ENCODE measurements at places on chromosomes 1 and 21. TPM values are rescaled to one million over a fixed set of nuclear protein-coding genes. Genes with fewer than 3 reads are reported as not detected.

DNA sequence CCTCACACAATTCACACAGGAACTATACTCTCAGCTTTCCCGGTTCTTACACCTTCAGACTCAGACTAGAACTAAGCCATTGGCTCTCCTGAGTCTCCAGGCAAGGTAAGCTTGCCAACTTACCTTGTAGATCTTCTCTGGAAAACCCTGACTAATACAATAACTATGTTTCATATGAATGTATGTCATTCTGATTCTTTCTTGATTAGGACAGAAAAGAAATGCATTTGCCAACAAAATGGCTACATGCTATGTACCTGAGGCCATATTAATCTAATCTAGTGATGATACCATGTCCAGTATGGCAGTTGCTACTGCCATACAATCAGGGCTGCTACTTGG is 9.8 kb upstream of the ZSWIM5 start:
- no peaks in the 10 kb centered on the region for H3K4me1 ChIP-seq
- DNase-seq, result peak; percentile 40
- no peak overlapping the region for H3K27ac ChIP-seq

DNA sequence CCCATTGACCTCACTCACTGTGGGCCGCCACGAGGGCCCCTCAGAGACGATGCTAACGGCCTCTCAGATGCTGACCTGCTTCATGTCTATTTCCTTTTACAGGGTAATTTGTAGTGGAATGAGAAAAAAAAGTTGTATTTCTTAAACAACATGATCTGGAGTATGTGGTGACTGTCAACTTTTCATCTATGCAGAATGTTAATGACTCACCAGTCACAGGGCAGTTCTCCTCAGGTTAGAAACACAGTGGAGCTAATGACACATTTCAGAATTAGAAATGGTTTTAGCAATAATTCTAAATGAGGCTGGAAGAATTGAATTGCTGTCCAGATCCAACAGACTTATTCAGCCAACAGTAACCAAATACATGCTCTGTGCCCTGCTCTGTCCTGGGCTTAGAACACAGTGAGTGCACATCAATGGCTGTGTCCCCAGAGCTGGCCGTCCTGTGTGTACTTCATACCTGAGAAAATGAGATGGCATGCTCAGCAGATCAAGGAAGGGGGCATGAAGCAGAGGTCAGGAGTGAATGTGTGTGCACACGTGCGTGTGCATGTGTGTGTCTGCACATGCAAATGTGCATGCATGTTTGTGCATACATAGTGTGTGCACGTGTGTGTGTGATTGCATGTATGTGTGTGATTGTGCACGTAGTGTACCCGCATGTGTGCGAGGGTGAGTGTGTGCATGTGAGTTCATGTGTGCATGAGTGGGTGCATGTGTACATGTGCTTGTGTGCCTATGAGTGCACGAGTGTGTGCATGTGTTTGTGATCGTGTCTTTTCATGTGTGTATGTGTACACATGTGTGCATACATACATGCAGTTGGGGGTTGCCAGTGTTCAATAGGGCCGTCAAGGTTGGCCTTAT is 145.3 kb downstream of the PCBP3 start:
- peaks cover 43% of the 10 kb centered on the region for H3K27me3 ChIP-seq
- H3K4me1 ChIP-seq, result peaks cover 6% of the 10 kb centered on the region
- DNase-seq, result no peak
- H3K4me3 ChIP-seq, result no peak overlapping the region
- H3K27ac ChIP-seq, result no peak overlapping the region
- H3K36me3 ChIP-seq, result no peaks in the 10 kb centered on the region

GRCh38 chr1:189859385-189859977 is 618.2 kb downstream of the BRINP3 start:
- no peak overlapping the region for H3K27ac ChIP-seq
- H3K4me3 ChIP-seq, result no peak overlapping the region
- no peak for DNase-seq
- H3K4me1 ChIP-seq, result peaks cover 1% of the 10 kb centered on the region

- no peaks in the 10 kb centered on the region for H3K4me1 ChIP-seq
- H3K27me3 ChIP-seq, result no peaks in the 10 kb centered on the region
- no peak overlapping the region for H3K4me3 ChIP-seq
- no peak for DNase-seq
- H3K27ac ChIP-seq, result no peak overlapping the region
Measured at GRCh38 chr1:223311826-223312225, 52.1 kb downstream of the SUSD4 start.

DNA sequence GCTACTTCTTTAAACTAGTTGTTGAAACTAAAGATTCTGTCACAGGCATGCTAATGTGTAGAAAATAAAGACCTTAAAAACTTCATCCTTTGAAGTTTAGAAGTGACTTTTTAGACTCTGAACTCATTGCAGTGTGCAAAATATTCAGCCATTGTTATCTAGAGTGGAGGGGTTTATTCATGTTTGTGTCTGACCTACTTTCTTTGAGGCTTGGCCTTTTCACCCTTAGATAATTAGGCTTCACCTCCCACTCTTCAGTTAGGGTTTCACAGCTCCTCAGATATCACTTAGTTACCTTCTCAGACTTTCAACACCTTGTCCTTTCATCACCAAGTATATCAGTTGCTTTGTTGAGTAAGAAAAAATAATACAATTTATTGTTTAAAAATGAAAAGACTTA is 75.9 kb downstream of the IVNS1ABP start:
- no peak for DNase-seq
- H3K27me3 ChIP-seq, result no peaks in the 10 kb centered on the region
- no peaks in the 10 kb centered on the region for H3K36me3 ChIP-seq
- H3K4me3 ChIP-seq, result no peak overlapping the region
- H3K4me1 ChIP-seq, result peaks cover 7% of the 10 kb centered on the region
- no peak overlapping the region for H3K27ac ChIP-seq

GRCh38 chr1:235423214-235423652 is 56.0 kb downstream of the TBCE start:
- no peaks in the 10 kb centered on the region for H3K27me3 ChIP-seq
- H3K36me3 ChIP-seq, result peaks cover 22% of the 10 kb centered on the region
- no peak for DNase-seq

DNA sequence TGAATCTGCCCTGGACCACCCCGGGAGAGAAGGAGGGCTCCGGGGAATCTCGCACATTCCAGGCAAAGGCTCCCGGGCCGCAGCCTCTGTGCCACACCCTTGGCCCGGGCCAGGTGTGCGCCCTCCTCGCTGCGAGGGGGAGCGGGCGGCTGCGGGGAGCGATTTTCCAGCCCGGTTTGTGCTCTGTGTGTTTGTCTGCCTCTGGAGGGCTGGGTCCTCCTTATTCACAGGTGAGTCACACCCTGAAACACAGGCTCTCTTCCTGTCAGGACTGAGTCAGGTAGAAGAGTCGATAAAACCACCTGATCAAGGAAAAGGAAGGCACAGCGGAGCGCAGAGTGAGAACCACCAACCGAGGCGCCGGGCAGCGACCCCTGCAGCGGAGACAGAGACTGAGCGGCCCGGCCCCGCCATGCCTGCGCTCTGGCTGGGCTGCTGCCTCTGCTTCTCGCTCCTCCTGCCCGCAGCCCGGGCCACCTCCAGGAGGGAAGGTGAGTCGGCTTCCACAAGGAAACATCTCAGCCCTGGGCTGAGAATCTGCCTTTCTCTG is at the start of gene LAMC2:
LAMC2 (plus strand) TSS at position 324 of the 550 bp plus-strand sequence; CDS start at position 413, 89 bp downstream.
- no peaks in the 10 kb centered on the region for H3K36me3 ChIP-seq
- peaks cover 36% of the 10 kb centered on the region for H3K4me1 ChIP-seq
- H3K27me3 ChIP-seq, result no peaks in the 10 kb centered on the region

- no peak for DNase-seq
- no peaks in the 10 kb centered on the region for H3K27me3 ChIP-seq
- peaks cover 13% of the 10 kb centered on the region for H3K36me3 ChIP-seq
- H3K27ac ChIP-seq, result no peak overlapping the region
- H3K4me3 ChIP-seq, result no peak overlapping the region
Measured at GRCh38 chr1:30872948-30873263, 35.7 kb downstream of the SDC3 start.

- no peak for DNase-seq
- H3K4me3 ChIP-seq, result no peak overlapping the region
- H3K27me3 ChIP-seq, result no peaks in the 10 kb centered on the region
- H3K27ac ChIP-seq, result peak overlapping the region; percentile 70
- H3K36me3 ChIP-seq, result peaks cover 73% of the 10 kb centered on the region
- peaks cover 59% of the 10 kb centered on the region for H3K4me1 ChIP-seq
Measured at GRCh38 chr1:30783256-30783915, 25.8 kb upstream of the LAPTM5 start.

DNA sequence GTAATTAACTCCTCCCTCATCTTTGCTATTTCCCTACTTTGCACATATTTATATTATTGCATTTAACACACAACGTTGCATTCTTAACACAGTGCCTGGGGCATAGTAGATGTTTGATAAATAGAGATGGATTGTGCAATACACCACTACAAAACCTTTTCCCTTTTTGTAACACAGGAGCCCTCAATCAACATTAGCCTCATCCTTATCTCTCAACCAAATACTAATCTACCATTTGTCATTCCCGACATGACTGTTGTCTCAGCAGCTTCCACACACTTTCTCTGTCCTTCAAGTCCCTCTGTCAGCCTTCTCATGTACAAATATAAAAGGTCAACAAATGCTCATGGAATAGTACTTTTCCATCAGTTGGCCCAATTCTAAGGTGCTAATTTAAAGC is 78.9 kb upstream of the KCNK2 start:
- peaks cover 46% of the 10 kb centered on the region for H3K4me1 ChIP-seq
- no peak for DNase-seq
- no peaks in the 10 kb centered on the region for H3K27me3 ChIP-seq
- H3K27ac ChIP-seq, result peak overlapping the region; percentile 87
- H3K36me3 ChIP-seq, result no peaks in the 10 kb centered on the region

- H3K4me3 ChIP-seq, result no peak overlapping the region
- no peak for DNase-seq
- H3K36me3 ChIP-seq, result no peaks in the 10 kb centered on the region
- H3K27ac ChIP-seq, result no peak overlapping the region
- no peaks in the 10 kb centered on the region for H3K27me3 ChIP-seq
- no peaks in the 10 kb centered on the region for H3K4me1 ChIP-seq
Measured at GRCh38 chr1:177023249-177023648, 141.3 kb downstream of the ASTN1 start.

DNA sequence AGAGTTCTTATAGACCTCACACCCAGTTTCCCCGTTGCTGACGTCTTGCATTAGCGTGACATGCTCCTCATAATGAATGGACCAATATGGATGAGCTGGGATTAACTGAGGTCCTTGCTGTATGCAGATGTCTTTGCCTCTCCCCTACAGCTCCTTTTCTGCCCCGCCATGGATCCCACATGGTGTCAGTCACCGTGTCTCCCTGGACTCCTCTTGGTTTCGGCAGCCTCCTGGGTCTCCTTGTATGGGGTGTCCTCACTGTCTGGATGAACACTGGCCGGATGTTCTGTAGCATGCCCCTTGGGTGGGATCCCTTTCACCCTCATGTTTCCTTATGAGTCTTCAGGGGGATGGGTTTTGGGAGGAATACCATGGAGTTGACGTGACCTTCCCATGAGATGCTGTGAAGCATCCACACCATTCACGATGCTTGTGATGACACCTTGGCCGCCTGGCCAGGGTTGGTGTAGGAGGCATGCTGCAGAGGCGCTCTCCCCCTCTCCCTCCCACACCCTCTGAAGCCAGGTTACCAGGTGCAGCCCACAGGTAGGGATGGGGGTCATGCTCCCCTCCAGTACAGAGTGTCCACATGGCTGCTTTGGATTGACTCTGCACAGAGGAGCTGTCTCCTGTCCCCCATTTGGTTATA is 4.4 kb downstream of the GJC2 start:
- H3K36me3 ChIP-seq, result peaks cover 16% of the 10 kb centered on the region
- H3K27ac ChIP-seq, result no peak overlapping the region
- no peaks in the 10 kb centered on the region for H3K27me3 ChIP-seq
- no peak overlapping the region for H3K4me3 ChIP-seq

DNA sequence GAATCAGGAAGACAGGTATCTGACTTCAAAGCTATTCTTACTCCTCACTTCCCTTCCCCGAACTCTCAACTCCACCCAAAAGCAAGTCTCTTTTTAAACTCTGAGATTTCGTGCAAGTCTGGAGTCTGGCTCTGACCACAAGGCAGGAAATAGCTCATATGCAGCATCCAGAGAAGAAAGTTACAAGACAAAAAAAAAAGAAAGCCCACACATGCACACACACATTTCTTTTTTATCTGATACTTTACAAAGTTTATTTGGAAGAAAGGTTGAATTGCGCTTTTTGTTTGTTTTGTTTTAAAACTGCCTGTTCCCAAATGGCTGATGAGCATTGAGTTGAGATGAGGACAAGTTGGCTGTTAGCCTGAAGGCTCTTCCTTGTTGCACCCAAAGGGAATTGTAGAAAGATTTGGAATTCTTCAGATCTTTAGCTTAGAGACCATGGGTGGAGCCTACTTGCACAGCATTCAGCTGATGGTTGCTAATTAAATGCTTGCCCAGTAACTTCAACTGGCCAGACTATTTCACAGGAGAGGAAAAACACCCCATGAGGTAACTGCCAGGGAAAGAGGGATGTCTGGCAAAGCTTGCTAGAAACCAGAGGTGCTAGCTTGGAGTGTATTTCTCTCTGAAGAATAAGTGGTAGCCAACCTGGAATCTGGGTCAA is 490.3 kb downstream of the TTLL7 start:
- H3K27me3 ChIP-seq, result no peaks in the 10 kb centered on the region
- H3K4me1 ChIP-seq, result no peaks in the 10 kb centered on the region
- no peaks in the 10 kb centered on the region for H3K36me3 ChIP-seq
- H3K27ac ChIP-seq, result no peak overlapping the region
- no peak for DNase-seq

DNA sequence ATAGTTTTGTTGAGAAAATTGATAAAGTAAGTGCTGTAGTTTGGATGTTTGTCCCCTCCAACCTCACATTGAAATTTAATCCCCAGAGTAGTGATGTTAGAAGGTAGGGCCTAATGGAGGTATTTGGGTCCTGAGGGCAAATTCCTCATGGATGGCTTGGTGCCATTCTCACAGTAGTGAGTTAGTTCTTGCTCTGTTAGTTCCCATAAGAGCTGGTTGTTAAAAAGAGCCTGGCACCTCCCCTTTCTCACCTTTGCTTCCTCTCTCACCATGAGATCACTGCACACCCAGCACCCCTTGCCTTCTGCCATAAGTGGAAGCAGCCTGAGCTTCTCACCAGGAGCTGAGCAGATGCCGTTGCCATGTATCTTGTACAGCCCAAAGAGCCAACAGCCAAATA is 354.8 kb upstream of the NFIA start:
- H3K4me3 ChIP-seq, result no peak overlapping the region
- H3K36me3 ChIP-seq, result no peaks in the 10 kb centered on the region
- peak; percentile 56 for DNase-seq
- no peak overlapping the region for H3K27ac ChIP-seq
- no peaks in the 10 kb centered on the region for H3K27me3 ChIP-seq

BLACAT1 gene
- 0.72 TPM for total RNA-seq

FCRL6 gene
- total RNA-seq, result not detected

GPR37L1 gene
- not detected for total RNA-seq

KCTD3 gene
- 90.3 TPM for total RNA-seq

OR2G6 gene
- total RNA-seq, result not detected

MYOG gene
- not detected for total RNA-seq

NOTCH2NLA gene
- 102 TPM for total RNA-seq

MFSD2A gene
- 52.9 TPM for total RNA-seq
